Panc1 (cell line): ENCODE measurements at places on chromosomes 1 and 21.

DNA sequence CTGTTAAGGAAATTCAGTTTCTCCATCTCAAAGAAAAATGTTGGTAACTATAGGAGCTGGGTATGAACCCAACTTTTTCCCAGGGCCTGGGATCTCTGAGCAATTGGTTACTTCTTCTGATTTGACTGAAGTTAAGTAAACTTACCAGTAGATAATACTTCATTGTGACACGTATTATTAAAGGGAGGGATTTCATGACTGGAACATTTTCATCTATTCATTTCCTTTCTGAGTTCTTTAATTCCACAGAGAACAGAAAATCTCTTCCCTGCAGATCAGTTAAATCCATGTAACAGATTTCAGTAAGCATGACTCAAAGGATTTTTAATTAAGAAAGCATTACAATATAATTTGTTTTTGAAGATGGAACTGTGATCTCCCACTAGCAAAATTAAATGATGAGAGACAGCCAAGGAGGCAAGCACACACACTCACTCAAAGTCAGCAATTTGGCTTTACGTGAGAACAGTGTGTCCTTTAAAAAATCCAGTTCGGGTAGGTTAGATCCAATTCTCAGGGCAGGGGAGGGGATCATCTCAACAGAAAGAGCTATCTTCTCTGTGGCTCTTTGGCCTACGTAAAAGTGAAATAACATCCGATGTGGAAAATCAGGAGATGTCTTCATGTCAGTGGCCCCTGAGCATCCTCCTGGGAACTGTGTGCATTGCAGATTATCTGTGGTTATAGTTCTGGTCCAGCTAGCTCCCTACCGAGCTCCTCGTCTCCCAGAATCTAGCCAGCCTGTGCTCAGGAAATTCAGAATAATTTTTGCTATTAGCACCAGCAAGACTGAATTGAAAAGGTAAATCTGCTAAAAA lies 10.8 kb upstream of the MYOC start:
- H3K4me1 ChIP-seq: no peaks in the 10 kb centered on the region
- no peak for DNase-seq
- peaks cover 6% of the 10 kb centered on the region; the same call in 1 of the 2 replicates for H3K27me3 ChIP-seq
- no peak overlapping the region for H3K4me3 ChIP-seq

DNA sequence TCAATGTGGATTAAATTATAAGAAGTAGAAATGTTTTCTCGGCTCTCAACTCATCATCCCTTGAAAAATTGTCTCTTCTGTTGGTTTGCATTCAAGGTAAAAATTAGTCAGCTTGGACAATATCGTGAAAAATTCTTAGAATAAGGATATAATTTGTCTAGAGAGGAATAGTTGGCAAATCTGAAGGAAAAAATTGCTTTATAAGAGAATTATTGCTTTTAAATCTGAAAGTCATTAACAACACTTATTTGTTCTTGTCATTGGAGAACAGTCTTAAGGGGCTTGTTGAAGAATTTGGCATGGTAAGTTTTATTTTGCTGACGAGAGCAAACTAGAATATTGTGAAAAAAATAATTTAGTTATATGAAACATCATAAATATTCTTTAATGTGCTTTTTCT lies 26.4 kb downstream of the ANGPTL1 start:
- no peak overlapping the region for H3K4me3 ChIP-seq
- no peak for DNase-seq
- no peak overlapping the region for H3K27ac ChIP-seq
- H3K4me1 ChIP-seq: no peaks in the 10 kb centered on the region
- no peaks in the 10 kb centered on the region for H3K36me3 ChIP-seq

DNA sequence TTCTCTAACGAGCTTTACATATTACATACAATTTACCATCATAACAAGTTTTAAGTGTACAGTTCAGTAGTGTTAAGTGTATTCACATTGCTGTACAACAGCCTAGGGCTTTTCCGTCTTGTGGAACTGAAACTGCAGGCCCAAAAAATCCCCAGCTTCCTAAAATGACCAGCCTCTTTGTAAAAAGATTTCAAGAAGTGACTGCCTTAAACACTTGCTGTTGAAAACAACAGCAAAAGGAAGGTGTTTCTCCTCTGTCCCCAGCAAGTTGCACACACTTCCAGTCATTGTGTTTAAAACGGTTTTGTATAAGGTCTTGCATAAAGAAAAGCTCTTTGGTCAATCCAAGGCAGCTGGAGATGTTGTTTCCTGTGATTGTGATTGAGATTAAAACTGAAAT lies 16.0 kb upstream of the GBP1 start:
- no peaks in the 10 kb centered on the region for H3K4me1 ChIP-seq
- no peaks in the 10 kb centered on the region for H3K27me3 ChIP-seq
- DNase-seq: no peak
- no peaks in the 10 kb centered on the region for H3K36me3 ChIP-seq

- no peak overlapping the region for H3K27ac ChIP-seq
- H3K36me3 ChIP-seq: no peaks in the 10 kb centered on the region
- H3K4me3 ChIP-seq: no peak overlapping the region
- DNase-seq: no peak
These were observed 16.0 kb downstream of the SPATA21 start for GRCh38 chr1:16421201-16421600.

- H3K4me1 ChIP-seq: no peaks in the 10 kb centered on the region
- no peaks in the 10 kb centered on the region for H3K36me3 ChIP-seq
- no peaks in the 10 kb centered on the region for H3K27me3 ChIP-seq
These were observed 9.2 kb downstream of the OR2G3 start for GRCh38 chr1:247614625-247615024.

DNA sequence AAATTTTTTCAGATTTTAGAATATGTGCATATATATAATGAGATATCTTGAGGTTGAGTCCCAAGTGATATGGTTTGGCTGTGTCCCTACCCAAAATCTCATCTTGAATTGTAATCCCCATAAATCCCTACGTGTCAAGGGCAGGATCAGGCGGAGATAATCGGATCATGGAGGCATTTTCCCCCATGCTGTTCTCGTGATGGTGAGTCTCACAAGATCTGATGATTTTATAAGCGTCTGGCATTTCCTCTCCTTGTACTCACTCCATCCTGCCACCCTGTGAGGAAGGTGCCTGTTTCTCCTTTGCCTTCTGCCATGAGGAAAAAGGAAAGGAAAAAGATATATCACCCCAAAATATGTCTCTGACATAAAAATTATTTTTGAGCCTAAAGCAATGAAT lies 64.6 kb downstream of the TOR3A start:
- no peaks in the 10 kb centered on the region for H3K36me3 ChIP-seq
- H3K4me3 ChIP-seq: no peak overlapping the region
- DNase-seq: no peak
- no peaks in the 10 kb centered on the region for H3K27me3 ChIP-seq
- no peak overlapping the region for H3K27ac ChIP-seq

DNA sequence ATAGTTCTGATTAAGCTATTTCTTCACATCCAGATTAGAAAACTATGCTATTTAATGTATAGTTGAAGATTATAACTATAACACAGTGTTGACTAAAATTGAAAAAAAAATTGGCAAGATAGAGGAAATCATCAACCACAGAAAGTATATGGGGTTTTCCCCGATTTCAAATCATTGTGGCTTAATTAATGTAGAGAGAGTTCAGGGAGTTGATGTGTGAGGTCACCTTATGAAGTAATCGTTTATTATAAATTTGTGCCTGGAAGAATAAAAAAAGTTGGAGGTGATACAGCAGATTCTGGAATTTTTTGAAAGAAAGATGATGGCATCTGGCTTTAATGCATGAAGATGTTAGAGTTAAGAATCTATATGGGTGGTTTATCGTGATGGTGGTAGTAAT lies 84.3 kb downstream of the PTGS2 start:
- H3K4me3 ChIP-seq: no peak overlapping the region
- H3K27ac ChIP-seq: no peak overlapping the region
- DNase-seq: no peak

DNA sequence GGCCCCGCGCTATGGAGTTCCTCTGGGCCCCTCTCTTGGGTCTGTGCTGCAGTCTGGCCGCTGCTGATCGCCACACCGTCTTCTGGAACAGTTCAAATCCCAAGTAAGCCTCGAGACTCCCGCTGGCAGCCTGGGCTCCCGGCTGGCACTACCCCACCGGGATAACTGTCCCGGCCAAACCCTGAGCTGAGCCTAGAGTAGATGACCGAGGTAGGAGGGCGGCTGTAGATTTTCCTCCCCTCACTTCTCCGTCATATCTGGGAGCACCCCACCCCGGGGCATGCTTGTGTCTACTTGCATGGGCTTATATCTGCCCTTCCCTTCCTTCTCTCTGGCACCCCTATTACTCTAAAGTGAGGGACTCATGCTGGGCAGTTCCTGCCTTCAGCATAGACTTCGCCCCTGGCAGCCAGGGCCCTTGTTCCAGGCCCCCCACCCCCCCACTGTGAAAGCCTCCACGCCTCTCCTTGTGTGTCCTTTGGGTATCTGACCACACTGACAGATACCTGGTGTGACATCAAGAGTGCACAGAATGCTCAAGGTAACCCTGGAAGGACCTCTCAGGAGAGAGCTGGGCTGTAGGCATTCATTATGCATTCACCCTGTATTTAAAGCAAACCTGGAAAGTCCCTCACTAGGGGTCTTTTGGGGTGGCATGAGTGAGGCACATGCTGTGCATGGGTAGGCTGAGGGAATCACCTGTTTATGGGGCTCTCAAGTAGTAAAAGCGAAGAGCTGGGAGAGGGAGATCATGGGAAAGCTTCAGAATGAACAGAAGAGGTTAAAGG lies 485 bp downstream of the EFNA1 start:
- H3K36me3 ChIP-seq: peaks cover 3% of the 10 kb centered on the region; the same call in 1 of the 2 replicates
- peak overlapping the region; percentile 92 for H3K27ac ChIP-seq

- no peaks in the 10 kb centered on the region for H3K27me3 ChIP-seq
- H3K4me1 ChIP-seq: peaks cover 44% of the 10 kb centered on the region
- H3K36me3 ChIP-seq: no peaks in the 10 kb centered on the region
- no peak for DNase-seq
These were observed 1.0 kb upstream of the NADK start for GRCh38 chr1:1779320-1779675.

DNA sequence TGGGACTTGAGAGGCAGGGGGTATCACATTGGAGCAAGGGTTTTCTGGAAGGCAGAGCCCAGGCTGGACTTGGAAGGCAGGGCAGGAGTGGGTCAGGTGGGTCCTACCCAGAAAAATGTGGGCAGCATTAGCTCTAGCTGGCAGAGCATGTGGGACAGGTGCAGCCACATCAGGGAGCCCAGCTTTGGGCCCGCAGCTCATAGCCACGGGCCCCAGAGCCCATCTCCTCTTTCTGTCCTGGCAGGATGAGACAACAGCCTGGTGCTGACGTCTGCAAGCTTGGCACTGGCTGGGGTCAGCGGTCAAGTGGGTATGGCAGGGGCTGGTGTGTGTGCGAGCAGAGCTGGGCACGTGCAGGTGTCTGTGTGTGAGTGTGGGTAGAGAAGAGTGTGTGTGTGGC lies 154.7 kb downstream of the GRIK3 start:
- no peak overlapping the region for H3K27ac ChIP-seq
- no peak for DNase-seq
- H3K36me3 ChIP-seq: no peaks in the 10 kb centered on the region
- no peak overlapping the region for H3K4me3 ChIP-seq
- peaks cover 9% of the 10 kb centered on the region for H3K27me3 ChIP-seq

DNA sequence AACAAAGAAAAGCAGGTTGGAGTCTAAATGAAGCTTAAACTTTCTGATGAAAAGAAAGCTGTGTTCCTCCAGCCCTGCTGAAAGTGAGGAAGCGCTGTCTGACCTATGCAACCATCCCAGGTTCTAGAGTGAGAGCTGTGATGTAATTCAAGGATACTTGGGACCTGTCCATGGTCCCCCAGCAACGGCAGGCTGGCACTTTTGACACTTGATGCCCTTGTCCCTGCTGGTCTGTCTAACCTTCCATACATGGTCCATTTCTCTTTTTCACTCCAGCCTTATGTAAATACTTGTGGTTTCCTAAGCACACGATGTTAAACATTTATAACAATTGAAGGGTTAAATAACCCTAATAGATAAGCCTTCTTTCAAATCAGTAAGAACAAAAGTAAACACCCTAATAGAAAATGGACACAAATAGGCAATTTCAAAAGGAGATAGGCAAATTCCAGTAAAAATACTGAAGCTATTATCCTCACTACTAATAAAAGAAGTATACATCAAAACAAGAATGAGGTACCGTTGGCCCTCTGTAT lies 17.7 kb upstream of the KDM4A start:
- no peaks in the 10 kb centered on the region for H3K4me1 ChIP-seq
- no peaks in the 10 kb centered on the region for H3K27me3 ChIP-seq
- DNase-seq: no peak
- H3K27ac ChIP-seq: no peak overlapping the region
- H3K36me3 ChIP-seq: no peaks in the 10 kb centered on the region
- H3K4me3 ChIP-seq: no peak overlapping the region
